ENCODE measurements at places on chromosomes 16 and 17.

DNA sequence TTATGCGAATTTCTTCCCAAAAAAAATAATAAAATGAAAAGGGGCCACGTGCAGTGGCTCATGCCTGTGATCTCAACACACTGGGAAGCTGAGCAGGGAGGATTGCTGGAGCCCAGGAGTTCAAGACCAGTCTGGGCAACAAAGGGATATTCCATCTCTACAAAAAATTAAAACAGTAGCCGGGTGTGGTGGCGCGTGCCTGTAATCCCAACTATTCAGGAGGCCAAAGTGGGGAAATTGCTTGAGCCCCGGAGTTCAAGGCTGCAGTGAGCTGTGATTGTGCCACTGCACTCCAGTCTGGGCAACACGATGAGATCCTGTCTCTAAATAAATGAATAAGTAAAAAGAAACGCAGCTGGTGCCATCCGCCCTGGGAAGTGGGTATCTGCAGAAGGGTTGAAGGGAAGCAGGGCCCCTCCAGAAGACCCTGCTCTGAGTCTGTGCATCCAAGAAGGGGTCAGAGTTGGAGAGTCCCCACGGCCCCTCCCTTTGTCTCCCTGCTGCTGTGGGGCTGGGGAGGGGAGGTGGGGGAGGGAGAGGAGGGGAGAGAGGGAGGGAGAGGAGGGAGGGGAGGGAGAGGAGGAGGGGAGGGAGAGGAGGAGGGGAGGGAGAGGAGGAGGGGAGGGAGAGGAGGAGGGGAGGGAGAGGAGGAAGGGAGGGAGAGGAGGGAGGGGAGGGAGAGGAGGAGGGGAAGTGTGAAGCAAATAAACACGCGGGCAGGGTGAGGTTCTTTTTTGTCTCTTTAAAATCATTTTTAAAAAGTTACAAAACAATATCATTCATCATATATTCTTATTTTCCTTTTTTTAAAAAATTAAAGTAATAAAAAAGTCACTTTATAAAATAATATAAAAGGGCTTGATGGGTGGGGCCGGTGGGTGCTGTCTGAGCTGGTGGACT lies 5.0 kb upstream of the MYADML2 start:
- DNase-seq, result no peak

GRCh38 chr17:44636562-44636961 lies 19.7 kb upstream of the MEIOC start:
- DNase-seq, result no peak

DNA sequence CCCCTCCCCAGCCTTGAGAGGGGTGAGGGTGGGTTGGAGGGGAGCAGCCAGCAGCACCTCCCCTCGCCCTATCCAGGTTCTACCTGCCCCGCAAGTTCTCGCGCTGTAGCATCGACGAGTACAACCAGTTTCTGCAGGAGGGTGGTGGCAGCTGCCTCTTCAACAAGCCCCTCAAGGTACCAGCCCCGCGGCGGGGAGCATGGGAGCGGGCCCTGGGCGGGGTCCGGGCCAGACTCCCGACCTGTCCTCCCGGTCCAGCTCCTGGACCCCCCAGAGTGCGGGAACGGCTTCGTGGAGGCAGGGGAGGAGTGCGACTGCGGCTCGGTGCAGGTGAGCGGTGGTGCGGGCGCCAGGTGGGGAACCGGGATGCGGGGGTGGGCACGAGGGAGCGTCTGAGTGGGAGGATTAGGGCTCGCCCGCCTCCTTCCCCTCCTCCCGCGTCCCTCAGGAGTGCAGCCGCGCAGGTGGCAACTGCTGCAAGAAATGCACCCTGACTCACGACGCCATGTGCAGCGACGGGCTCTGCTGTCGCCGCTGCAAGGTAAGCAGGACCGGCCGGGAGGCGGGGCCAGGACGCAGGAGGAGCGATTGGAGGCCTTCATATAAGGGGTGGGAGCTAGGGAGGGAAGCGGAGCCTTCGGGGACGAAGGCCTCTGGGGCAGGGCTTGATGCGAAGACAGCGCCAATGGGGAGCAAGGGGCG lies 16.5 kb downstream of the ADAM11 start:
- peak; percentile 95 for DNase-seq

- DNase-seq, result no peak
These were observed 87.8 kb downstream of the PLCG2 start for GRCh38 chr16:81866820-81867440.

DNA sequence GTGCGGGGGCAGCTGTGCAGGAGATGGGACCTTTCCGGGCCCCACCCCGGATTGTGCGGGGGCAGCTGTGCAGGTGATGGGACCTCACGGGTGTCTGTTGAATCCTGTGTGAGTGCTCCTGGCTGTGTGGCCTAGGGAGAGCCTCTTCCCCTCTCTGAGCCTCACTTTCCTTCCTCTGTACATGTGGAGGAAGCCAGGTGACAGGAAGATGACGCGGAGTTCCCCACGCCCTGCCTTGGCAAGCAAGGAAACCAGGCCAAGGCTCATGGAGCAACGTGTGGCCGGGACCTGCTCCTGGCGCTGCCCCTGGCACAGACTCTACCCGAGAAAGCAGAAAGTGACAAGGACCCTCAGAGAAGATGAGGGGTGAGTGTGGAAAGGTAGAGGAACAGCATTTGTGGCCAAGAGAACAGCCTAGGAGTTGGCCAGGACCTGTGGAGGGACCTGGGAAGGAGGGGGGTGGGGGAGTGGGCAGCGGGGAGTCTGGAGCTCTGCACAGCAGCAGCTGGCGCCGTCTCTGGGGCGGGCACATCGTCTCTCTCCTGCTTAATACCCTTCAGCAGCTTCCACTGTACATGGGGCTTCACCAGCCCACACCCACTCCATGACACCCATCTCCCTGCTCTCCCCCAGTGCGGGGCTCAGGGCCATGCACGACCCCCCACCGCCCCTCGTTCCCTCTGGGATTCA lies 38.4 kb upstream of the PABPN1L start:
- DNase-seq, result no peak

- no peak for DNase-seq
These were observed 38.1 kb downstream of the CMC2 start for GRCh38 chr16:80968386-80969113.

- DNase-seq, result no peak
These were observed 32.8 kb downstream of the MARVELD3 start for GRCh38 chr16:71658771-71659170.

DNA sequence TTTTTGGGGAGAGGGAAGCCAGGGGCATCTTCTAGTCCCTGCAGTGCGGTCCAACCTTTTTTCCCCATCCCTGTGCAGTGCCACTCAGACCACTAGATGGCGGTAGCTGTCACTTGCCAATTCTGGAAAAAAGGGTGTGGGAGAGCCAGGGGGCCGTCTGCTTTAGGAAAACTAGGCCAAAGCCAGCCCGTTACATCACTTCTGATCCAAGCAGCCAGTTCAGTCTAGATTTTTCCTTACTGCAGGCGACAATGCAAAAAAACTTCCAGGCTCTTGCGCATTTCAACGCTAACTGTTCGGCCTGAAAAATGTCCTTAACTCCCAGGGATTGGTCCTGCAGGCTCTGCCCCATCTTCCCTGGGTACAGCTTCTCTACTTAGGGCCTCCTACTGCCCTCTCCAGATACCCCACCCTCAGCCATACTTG lies 69.2 kb upstream of the CES5A start:
- DNase-seq, result peak; percentile 12

DNA sequence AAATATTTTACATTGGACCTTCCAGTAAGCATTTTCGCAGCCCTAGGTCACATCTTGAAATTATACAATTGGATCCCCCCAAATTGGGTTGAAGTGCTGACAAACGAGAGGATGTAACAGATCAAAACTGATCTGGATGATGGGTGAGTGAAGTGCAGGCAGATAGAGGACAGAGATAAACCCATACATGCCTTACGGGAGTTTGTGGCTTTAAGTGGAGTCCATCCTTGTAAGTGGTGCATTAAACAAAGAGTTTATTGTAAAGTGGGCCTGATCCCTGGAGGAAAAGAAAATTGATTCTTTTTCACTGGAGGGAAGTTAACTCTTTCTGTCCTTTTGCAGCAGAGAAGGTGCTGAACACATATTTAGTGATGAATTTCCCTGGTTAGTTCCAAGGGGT lies 39.0 kb upstream of the KCNJ2 start:
- no peak for DNase-seq

- no peak for DNase-seq
These were observed 714.3 kb downstream of the WWOX start for GRCh38 chr16:78813661-78814311.

- DNase-seq, result no peak
These were observed 18.3 kb upstream of the TMEM92 start for GRCh38 chr17:50255766-50256635.

DNA sequence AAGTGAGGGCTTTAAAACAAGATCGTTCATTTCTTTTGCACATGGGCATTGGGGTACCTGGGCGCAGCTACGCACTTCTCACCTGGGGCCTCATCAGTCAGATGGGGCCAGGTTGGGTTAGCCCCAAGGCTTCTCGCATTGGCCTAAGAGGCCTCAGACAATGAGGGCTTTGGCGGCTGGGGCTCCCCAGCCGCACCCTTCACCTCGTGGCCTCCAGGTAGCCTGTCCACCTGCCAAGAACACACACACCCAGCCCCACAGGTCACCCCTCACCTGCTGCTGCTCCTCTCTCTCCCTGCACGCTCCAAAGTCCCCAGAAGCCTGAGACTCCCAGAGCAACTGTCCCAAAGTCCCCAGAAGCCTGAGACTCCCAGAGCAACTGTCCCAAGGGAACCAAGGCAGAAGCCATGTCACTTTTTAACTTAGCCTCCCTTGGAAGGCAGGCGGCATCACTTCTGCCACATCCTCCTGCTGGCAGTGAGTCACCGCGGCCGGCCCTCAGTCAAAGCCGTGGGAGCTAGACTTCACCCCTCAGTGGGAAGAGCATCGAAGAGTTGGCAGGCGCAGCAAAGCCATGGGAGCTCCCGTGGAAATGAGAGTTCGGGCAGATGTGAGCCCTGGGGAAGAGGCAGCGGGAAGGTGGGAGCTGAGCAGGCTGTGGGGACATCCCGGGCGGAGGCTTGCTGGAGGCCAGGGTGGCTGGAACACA lies 78.9 kb upstream of the PLCG2 start:
- DNase-seq, result no peak

GRCh38 chr16:77009453-77009852 lies 181.5 kb upstream of the MON1B start:
- no peak for DNase-seq

DNA sequence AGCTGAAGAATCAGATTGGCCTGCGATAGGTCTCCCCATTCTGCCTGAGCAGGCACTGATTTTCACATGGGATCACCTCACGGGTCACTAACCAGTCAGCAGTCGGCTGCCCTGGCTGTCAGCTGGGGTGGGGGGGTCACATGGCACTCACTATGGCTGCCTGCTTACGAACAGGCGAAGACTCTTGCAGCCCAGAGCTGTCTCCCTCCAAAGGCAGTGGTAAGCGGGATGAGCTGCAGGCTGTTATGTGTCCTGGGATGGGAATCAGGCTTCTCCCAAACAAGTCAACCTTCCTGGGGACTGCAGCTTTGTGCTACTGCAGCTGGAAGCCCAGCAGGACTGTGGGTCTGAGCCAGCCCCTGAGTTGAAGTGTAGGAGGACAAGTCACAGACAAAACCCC lies 29.0 kb upstream of the ADORA2B start:
- no peak for DNase-seq

DNA sequence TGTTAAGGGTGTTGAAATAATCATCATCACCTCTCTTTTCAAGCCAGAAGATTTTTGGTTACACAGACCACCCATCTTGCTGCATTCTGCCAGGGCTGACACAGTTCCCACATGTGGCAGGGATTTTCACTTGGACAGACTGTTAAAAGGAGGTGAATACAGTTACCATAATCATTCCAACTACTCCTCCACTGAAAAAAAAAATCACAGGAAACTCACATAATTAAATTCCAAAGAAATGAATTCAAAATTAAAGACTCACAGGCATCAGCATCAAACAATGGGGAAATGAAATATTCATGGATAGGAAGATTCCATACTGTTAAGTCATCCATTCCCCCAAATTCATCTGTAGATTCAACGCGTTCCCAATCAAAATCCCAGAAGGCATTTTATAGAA lies 209.4 kb downstream of the MRTFB start:
- no peak for DNase-seq

- no peak for DNase-seq
These were observed 627.8 kb downstream of the KCNJ2 start for GRCh38 chr17:70797166-70797565.

DNA sequence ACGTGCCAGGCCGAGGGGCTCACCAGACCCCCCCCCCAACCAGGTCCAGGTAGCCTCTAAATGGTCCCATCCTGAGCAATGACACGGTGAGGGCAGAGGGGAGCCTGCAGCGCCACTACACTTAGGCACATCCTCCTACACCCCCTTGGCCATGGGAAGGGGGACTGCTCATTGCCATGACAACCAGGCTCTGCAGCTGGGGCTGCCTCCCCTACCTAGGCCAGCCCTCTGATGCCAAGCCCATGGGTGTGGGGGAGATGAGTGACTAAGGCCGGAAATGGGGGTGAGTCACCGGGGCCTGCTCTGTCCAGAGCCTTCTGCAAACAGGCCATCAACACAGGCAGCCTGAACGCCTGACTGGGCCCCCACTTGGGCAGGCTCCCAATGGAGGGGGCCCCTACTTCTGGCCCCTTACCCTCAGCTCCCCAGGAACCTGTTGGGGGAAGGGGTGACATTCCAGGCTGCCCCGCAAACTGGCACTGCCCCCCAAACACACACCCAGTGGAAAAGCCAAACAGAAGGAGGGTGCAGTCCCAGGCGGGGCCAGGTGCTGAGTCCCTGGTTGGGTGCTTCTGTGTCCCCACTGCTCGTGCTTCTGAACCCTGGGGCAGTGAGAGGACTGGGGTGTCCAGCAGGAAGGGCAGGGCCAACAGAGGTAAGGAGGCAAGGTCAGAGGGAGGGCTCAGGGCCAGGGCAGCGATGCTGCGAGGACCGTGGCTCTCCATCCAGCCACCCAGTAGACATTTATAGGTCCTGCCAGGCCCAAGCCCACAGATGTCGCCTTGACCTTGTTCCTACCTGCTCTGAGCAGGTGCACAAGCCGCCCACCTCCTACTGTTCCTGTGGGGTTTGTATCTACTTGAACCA lies 8.2 kb downstream of the PLCD3 start:
- DNase-seq, result no peak

- no peak for DNase-seq
These were observed 17.4 kb downstream of the DUSP14 start for GRCh38 chr17:37507111-37507510.

DNA sequence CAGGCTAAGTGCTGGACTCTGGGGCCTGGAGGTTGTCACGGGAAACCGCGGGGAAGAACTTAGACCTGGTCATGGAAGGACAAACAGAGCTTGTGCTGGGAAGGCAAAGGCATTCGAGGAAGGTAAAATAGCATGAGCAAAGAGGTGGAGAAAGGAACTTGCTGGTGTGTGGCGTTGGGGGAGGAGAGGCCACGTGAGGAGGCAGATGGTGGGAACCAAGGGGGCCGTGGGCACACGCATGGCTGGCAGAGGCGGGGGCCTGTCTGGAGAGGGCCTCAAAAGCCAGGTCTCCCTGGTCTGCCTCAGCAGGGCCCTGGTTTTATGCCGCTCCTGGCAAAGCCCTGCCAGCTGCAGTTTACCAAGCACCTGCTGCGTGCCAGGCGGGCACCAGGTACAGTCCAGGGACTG lies 15.3 kb downstream of the CORO7 start:
- DNase-seq, result no peak

- no peak for DNase-seq
These were observed 2.2 kb upstream of the TOX3 start for GRCh38 chr16:52549011-52549692.

- no peak for DNase-seq
These were observed 392 bp downstream of the ZSCAN32 start for GRCh38 chr16:3400446-3400778.

GRCh38 chr16:69166221-69166833 lies 20.6 kb upstream of the SNTB2 start:
- peak; percentile 27 for DNase-seq
